MG63 (cell line): ENCODE measurements at places on chromosomes 5 and 9.

- DNase-seq = no peak
Measured at GRCh38 chr9:124185413-124185812, 72.3 kb upstream of the NEK6 start.

GRCh38 chr5:122030251-122030650 is 47.8 kb downstream of the LOX start:
- DNase-seq = no peak

DNA sequence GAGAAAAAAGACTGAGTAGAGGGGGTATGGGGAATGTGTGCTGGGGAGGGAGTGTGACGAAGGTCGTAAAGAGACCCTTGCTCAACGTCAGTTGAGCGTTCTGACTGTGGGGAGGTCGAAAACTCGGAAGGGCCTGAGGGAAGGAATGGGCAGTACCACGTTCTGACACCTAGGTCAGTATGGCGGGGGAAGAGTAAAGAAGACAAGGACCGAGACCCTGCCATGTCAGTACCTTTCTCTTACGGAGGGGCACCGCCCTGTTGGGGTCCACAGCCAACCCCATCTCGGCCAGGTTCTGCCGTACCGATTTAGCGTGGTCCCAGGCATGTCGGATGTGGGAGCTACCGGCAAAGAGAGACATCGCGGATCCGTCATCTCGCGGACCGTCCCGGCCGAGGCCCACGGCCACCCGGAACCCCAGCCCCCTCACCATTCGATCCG is 375 bp downstream of the NOP16 start:
- DNase-seq = no peak

DNA sequence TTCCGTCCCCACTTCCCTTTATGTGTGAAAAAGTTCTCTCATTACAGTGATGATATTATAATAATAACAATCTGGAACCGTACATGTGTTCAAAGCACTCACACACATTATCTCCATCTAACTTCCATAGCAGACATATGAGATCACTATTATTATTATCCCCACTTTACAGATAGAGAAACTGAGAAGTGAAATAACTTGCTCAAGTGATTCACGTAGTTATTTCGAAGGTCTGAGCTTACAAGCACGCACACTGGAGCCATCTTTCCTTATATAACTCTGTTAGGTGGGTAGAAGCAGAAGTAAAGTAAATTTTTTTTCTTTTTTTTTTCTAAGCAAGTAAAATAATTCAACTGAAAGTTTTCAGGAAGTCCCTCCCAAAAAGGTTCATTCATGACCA is 62.9 kb upstream of the PTGER4 start:
- no peak for DNase-seq

DNA sequence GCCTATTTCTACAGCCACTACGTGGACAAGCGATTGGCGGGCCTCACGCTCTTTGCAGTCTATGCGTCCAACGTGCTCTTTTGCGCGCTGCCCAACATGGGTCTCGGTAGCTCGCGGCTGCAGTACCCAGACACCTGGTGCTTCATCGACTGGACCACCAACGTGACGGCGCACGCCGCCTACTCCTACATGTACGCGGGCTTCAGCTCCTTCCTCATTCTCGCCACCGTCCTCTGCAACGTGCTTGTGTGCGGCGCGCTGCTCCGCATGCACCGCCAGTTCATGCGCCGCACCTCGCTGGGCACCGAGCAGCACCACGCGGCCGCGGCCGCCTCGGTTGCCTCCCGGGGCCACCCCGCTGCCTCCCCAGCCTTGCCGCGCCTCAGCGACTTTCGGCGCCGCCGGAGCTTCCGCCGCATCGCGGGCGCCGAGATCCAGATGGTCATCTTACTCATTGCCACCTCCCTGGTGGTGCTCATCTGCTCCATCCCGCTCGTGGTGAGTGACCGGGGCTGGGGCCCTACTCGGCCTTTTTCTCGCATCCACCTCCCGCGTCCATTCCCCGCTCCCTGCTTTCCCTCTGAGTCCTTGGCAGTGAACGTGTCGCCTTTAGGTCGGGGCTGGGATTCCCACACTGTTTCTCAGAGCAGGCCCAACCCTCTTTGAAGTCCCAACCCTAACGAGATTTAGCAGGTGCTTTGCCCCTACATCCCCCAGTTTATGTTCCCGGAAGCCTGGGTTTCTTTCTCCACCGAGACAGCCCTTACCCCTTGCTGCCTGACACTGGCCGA is 1.8 kb downstream of the PTGER4 start:
- DNase-seq = no peak

GRCh38 chr5:135063511-135064234 is 29.6 kb upstream of the PITX1 start:
- DNase-seq = no peak

- DNase-seq = no peak
Measured at GRCh38 chr9:33698267-33698666, 97.1 kb upstream of the PRSS3 start.

GRCh38 chr9:100670719-100671118 is 92.8 kb downstream of the CAVIN4 start:
- peak; percentile 27 for DNase-seq

- DNase-seq = peak; percentile 88
Measured at GRCh38 chr9:127557466-127557869, 54.6 kb upstream of the STXBP1 start.

- DNase-seq = no peak
Measured at GRCh38 chr5:175714479-175715085, 56.7 kb downstream of the HRH2 start.

- DNase-seq = no peak
Measured at GRCh38 chr5:149528281-149529060, 22.8 kb downstream of the CSNK1A1 start.

- DNase-seq = no peak
Measured at GRCh38 chr5:126875303-126875785, 98.4 kb downstream of the LMNB1 start.

DNA sequence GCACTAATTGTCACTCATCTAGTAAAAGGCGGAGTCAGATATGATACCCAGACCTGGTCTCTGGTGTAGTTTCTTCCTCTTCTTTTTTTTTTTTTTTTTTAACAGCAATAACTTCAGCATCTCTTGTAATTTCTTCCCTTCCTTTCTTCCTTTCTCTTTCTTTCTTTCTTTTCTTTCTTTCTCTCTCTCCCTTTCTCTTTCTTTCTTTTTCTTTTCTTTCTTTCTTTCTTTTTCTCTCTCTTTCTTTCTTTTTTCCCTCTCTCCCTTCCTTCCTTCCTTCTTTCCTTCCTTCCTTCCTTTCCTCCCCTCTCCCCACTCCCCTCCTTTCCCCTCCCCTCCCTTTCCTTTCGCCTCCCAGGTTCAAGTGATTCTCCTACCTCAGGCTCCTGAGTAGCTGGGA is 25.9 kb upstream of the GNPDA1 start:
- DNase-seq = no peak

- DNase-seq = no peak
Measured at GRCh38 chr9:104082168-104082567, 11.9 kb upstream of the SMC2 start.

DNA sequence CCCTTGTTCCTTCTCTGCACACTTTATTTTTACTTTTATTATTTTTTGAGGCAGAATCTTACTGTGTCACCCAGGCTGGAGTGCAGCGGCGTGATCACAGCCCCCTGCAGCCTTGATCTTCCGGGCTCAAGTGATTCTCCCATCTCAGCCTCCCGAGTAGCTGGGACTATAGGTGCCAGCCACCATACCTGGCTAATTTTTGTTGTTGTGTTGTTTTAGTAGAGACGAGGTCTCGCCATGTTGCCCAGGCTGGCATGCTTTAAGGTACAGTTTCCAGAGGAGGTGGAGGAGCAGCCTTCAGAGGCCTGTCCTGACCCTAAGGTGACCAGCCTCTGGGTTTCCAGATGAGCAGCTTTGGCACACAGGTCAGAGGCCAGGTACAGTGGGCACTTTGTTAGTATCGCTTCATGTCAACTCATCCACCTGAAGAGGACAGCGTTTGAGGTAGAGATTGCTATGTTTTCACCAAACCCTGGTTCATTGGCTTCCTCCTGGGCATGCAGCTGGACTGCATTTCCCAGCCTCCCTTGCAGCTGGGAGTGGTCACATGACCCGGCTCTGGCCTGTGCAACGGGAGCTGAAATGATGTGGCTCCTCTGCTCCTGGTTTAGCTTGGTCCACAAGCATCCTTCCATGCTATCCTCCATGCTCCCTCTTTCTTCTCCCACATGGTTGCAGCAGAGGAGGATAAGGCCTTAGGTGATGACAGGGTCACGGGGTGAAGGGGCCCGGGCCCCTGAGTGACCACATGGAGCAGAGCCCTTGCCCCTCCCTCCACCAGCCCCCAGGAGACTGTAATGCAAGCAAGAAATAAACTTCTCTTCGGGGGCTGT is 139.3 kb upstream of the IER5L start:
- no peak for DNase-seq

GRCh38 chr5:18799482-18800128 is 1165.3 kb downstream of the TAF11L14 start:
- DNase-seq = no peak

DNA sequence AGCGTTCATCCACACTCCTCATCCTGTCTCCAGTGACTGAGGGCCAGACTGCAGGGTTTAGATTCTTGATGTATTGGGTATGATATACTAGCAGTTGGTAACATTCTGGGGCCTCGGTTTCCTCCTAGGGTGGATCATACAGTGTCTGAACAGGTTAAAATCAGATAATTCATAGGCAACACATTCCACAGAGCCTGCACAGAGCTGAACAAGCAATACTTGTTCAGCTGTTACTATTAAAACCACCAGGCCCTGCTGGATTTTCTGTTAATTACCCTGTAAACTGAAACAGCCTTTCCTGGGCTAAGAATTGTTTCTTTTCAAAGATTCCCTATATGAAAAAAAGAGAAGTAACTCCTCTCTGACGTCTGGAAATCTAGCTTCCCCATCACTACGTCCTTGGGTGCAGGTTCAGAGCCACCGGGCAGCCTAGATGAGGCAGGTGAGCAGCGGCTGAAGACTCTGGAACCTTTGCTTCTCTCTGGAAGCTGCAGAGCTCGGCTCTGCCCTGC is 1313.5 kb upstream of the WWC1 start:
- no peak for DNase-seq

GRCh38 chr9:112341730-112342129 is 8.3 kb upstream of the PTBP3 start:
- peak; percentile 46 for DNase-seq

GRCh38 chr5:167778228-167778627 is 513.2 kb upstream of the WWC1 start:
- no peak for DNase-seq

DNA sequence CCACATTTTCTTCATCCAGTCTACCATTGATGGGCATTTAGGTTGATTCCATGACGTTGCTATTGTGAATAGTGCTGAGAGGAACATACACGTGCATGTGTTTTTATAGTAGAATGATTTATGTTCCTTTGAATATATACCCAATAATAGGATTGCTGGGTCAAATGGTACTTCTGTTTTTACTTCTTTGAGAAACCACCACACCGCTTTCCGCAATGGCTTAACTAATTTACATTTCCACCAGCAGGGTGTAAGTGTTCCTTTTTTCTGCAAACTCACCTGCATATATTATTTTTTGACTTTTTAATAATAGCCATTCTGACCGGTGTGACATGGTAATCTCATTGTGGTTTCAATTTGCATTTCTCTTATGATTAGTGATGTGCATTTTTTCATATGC is 82.2 kb upstream of the RFX3 start:
- DNase-seq = no peak

GRCh38 chr5:168755548-168756093 is 176.5 kb upstream of the PANK3 start:
- DNase-seq = no peak

- DNase-seq = no peak
Measured at GRCh38 chr9:137316012-137316981, 14.2 kb upstream of the NRARP start.

GRCh38 chr5:91423871-91424270 is 40.8 kb upstream of the ARRDC3 start:
- no peak for DNase-seq

DNA sequence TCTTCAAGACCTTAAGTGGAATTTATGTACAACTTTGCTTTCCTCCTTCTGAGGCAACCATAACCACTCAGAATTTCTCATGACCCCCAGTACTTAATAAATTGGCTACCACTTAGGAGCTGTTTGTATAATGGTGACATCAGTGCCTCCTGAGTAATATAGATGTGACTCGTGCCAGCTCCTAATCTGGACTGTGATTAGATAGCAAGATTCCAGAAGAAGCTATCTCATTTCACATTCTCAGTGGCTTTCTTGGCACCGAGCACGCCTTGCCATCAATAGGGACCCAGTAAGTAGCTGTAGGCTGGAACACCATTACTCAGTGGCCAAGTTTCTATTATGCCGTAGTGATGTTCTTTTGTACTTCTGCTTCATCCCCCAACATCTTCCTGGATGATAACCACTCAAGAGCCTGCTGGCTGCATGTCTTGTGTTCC is 228.8 kb downstream of the CD180 start:
- peak; percentile 18 for DNase-seq

GRCh38 chr5:63697811-63698210 is 264.4 kb downstream of the HTR1A start:
- DNase-seq = no peak

- peak; percentile 53 for DNase-seq
Measured at GRCh38 chr9:37753489-37754190, at the start of gene TRMT10B. Gene TRMT10B, plus strand, starts transcription at chr9:37753805. Its CDS starts 8,127 bp downstream, at chr9:37761932.

GRCh38 chr9:38027714-38028113 is 41.3 kb downstream of the SHB start:
- no peak for DNase-seq

DNA sequence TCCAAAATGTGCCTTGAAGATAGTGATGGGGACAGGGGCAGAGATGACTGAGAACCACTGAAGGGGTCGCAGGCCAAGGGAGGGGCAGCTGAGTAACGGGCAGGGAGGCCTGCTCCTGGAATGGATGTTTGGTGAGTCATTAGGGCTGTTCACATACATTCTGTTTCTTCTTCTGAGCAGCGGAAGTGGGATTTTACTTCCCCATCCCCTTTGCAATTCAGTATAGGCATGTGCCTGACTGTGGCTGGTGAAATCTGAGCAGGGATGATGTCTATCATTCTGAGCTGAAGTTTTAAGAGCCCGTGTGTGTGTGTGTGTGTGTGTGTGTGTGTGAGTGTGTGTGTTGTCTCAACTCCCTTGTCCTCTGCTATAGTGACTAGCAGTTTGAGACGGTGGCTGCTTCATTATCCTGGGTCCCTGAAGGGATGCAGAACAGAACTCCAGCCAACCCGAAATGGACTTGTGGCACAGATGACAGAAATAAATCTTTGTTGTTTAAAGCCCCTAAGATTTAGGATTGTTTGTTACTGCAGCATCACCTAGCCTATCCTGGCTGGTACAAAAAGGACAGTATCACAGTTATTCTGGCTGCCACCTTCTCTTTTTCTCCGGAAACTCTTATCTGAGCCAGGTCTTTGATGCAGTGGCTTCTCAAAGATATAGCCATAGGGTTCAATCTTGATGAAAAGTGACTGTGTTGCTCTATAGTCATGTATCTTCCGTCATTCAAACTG is 29.2 kb upstream of the TGFBI start:
- peak; percentile 58 for DNase-seq

DNA sequence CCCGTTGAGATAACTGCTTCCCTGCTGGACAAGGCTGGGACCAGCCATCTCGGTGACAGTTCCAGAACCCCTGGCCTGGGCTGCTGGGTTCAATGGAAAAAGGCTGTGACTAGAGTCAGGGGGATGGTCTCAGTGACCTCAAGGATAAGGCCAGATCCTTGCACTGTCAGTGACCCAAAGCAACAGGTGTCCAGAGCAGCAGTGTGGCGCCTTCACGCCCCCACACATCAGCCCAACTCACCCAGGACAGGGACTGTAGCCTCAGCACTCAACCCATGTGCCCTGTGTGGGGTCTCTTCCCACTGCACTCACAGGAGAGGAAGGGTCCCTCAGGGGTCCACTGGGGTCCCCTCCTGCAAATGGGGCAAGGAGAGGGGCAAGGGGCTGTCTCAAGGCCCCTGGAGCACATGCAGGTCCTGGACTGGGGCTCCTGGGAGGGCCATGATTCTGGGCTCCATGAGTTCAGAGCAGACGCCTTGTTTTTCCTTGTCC is 698 bp upstream of the LCN2 start:
- no peak for DNase-seq
